ENCODE measurements at places on chromosomes 2 and 18. TPM values are rescaled to one million over a fixed set of nuclear protein-coding genes. Genes with fewer than 3 reads are reported as not detected.

The DAW1 gene
- not detected for total RNA-seq

The KLF7 gene
- total RNA-seq: 4.2 TPM

The CCDC121 gene
- total RNA-seq: 1.2 TPM

DNA sequence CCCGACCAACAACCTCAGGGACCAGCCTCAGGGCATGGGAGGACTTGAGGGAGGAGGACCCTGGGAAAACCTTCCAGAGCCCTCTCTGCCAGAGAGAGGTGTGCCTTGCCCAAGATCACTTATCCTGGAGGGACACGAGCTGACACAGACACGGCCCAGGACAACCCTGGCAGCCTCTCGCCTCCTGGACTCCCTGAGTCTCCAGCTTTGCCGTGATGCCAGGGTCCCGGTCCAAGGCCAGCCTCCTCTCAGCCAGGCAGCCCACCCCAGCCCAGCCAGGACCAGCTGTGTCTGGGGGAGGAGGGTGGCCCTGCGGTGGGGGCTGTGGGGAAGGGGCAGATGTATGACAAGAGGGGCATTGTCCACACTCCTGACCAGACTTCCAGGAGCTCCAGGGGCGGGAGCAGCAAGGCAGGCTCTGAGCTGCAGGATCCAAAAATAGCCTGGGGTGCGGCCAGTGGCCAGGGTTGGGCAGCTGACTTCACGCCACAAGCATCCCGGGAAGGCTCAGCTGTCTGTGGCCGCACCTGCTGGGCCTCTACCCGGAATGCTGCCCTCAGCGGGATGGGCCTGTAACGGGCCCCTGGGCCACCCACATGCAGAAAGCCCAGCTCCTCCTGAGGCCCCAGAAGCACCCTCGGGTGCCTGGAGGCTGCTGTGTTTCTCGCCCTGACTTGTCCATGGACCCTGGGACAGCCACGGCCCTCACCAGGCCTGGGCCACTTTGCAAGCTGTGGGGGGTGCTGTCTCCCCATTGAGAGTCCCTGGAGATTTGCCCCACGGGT lies 65.5 kb upstream of the GPC1 start:
- no peak for DNase-seq

DNA sequence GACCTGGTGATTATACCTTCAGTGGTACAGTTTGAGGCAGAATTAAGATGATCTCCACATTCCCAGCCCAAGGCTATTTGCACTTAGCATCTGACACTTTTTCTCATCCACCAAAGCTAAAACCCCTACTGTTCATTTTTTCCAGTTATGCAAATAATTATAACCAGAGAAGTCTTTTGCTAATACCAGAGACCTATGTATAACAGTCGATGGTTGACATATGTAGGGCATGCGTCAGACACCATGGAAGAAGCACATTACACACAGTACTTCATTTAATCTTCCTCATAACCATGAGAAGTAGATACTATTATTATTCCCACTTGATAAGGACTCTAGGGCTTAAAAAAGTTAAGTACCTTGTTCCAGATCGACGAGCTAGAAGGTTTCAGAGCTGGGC lies 36.5 kb downstream of the AP1S3 start:
- no peak for DNase-seq

- DNase-seq: no peak
These were observed 10.5 kb upstream of the FAM171B start for GRCh38 chr2:186683341-186683740.

DNA sequence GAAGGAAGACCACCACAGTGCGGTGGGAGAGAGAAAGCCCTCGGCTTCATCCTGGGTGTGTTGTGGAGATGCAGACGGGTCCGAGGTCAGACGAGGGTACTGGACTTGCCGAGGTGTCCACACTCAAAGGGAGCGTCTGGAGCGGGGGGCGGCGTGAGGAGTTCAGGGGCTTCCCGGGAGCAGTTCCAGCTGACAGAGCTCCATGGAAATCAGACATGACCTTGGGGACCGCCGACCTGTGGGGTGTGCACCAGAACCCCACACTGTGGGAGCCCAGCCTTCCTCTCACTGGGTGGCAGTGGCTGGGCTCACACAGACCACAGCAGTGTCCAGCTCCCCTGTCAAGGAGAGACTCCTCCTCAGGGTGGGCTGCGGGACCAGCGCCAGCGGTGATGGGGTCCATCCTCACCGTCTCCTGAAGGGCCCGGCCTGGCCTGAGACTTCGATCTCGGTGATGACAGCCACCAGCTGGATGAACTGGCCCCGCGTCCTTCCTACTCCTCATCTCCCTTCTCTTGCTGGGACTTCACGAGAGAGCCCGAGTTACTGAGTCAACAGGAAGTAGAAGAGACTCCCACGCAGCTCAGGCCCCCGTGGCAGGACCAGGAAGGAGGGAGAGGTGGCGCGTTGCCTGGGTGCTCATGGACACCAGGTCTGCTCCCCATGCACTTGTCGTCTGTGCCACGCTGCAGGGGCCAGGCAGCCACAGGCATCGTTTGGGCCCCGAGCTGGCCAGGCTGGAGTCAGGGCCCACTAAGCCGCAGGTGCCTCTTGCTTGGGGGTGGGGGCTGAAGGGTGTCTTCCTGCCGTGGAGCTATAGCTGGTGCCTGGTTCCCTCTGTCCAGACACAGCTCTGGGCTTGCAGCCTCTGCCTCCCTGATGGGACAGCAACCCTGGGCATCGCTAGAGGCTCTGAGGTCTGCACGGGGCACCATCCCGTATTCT lies 101.9 kb upstream of the CTDP1 start:
- peak; percentile 51 for DNase-seq

DNA sequence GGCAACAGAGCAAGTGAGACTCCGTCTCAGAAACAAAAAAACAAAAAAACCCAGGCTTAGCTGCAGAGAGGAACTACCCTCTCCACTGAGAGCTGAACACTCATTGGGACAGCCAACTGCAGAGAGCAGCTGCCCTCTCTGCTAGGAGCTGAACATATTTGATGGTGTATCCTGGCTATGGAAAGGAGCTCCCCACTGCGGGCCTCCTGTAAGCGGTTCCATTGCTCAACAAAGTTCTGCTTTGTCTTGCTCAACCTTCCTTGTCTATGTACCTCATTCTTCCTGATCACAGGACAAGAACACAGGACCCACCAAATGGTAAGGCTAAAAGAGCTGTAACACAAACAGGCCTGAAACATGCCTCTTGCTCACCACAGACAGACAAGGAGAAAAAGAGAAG lies 246.3 kb upstream of the LRRTM4 start:
- no peak for DNase-seq

- no peak for DNase-seq
These were observed 31.4 kb downstream of the ATOH8 start for GRCh38 chr2:85785027-85785822.

DNA sequence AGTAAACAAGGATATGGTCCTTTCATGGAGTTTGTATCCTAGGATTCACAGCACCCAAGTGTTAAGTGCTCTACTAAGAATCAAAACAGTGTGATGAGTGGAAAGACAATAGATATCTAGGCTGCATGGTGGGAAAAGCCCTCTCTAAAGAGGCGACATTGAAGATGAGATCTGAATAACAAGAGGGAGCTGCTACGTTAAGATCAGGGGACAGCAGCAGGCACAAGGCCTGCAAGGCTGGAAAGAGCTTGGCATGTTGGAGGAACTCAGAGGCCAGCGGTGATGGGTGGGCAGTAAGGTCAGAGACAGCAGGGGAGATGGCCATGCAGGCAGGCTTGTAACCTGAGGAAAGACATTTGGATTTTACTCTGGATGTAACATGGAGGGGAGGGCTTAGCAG lies 177.5 kb downstream of the GFPT1 start:
- DNase-seq: no peak

DNA sequence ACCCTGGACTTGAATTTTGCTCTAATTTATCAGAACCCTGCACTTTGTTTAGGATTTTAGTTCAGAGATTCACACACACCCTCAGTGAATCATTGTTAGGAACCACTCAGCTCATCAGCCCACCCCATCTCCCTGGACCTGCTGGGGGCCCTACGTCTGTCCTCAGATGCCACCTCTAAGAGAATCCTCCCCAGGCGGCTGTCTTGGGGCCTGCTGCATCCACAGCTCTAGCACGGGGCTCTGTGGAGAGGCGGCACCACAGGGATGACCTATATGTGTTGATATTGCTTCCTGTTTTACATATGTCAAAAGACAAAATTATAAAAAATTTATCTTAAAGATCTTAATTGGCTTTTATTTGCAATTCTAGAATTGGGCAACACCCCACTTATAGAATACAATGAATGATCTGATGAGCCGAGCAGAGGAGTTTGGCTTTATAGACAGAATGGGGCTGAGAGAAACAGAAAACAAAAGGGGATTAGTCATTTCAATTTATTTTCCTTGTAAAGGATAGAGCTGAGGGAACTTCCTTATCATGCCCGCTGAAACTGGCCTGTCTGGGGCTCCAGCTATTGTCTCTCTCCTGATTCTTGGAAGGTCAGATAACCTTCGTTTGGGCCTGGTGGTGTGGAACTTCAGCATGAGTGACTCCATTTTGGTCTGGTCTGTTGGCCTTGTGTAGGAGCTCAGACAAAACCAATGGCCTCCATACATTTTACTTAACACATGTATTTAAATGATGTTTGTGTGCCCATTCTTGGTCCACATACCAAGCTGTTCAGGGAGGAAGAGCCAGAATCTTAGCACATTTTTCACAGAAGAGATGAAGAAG lies 1.4 kb downstream of the MYO7B start:
- DNase-seq: no peak

GRCh38 chr2:127233710-127234109 lies 13.6 kb upstream of the CYP27C1 start:
- DNase-seq: no peak

Data from right lobe of liver (tissue), 6 donors.